NCI-H187 (cell line): ENCODE measurements at places on chromosomes 2 and 18.

DNA sequence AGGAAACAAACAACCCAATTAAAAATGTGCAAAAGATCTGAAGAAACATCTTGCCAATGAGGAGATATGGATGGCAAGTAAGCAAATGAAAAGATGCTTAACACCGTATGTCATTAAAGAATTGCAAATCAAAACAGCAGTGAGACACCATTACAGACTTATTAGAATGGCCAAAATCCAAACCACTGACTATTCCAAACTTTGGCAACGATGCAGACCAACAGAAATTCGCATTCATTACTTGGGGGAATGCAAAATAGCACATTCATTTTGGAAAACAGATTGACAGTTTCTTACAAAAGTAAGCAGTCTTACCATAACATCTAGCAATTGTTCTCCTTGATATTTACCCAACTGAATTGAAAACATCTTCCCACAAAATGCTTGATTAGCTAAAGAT is 1118.7 kb downstream of the SUCLG1 start:
- DNase-seq: no peak

- DNase-seq: no peak
Measured at GRCh38 chr2:135337071-135337470, 193.9 kb downstream of the ZRANB3 start.

DNA sequence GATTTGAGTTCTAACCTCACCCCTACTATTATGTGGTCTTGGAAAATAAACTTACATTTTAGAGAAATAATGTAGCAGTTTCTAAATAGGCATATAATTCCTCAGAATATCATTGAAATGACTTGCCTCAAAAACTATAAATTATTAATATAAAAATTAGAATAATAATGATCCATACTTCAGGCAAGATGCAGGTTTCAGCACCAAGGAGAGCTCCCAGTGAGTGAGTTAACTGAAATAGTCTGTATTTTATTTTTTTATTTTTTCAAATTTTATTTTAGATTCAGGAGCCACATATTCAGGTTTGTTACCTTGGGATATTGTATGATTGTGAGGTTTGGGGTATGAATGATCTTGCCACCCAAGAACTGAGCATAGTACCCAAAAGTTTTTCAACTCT is 472.2 kb upstream of the DCC start:
- no peak for DNase-seq

DNA sequence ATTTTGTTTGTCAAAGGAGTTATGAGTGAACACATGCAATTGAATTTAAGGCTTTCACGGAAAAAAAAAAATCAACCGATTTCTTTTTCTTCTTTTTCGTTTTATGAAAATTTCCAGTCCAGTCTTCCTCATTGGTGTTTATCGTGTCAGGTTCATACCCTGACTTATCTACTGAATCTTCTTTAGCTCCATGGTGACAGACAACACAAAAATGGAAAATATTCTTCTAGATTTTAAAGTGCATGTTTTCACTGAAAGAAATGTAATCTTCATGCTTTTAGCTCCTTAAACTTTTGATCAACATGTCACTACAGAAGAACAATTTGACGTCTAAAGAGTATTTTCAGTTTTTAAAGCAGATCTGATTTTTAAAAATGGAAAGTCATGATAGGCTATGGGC is 14.7 kb downstream of the KCNE4 start:
- no peak for DNase-seq

DNA sequence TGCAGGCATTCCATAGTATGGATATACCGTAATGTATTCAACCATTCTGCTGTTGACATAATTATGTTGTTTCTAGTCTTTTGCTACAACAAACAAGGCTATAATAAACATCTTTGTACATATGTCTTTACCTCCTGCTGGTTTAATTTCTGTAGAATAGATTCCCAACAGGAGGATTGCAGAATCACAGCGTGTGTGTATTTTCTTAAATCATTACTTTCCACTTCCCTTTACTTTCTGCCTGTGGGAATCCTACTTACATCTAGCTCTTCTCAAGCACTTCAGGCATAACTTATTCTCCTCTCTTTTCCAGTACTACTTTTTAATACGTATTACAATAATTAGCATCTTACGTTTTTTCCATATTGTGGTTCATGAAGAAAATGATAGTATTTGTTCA is 13.0 kb upstream of the RIOK3 start:
- DNase-seq: no peak

GRCh38 chr2:179974761-179975160 is 32.3 kb downstream of the CWC22 start:
- no peak for DNase-seq

DNA sequence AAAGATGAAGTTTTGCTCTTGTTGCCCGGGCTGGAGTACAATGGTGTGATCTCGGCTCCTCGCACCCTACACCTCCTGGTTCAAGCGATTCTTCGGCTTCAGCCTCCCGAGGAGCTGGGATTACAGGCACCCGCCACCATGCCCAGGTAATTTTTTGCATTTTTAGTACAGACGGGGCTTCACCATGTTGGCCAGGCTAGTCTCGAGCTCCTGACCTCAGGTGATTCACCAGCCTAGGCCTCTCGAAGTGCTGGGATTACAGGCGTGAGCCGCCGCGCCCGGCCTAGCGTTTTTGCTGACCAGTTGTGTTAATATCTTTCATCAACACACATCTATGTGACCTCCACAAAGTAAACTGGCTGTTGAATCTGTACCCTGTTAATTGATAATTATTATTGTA is 49.4 kb upstream of the KLHL14 start:
- no peak for DNase-seq

- no peak for DNase-seq
Measured at GRCh38 chr2:108949316-108950239, 39.4 kb downstream of the EDAR start.

DNA sequence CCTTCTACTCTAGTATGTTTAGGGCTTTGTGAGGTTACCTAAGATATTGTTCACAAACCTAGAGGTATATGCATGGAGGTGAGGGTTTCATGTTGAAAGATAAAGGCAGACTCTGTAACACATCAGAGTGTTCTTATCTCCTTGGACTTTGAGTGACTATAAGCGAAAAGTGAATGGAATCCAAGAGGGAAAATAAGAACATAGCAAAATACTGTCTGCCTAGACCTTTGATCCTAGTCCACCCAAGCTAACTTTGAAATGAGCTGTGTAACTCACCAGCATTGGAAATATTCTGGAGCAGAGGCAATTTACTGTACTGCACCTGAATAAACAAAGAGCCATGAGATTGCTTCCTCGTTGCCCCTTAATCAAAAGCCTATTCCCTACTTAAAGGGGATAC is 28.2 kb upstream of the GALNT1 start:
- no peak for DNase-seq

- DNase-seq: no peak
Measured at GRCh38 chr2:241763551-241764274, 12.9 kb upstream of the GAL3ST2 start.

DNA sequence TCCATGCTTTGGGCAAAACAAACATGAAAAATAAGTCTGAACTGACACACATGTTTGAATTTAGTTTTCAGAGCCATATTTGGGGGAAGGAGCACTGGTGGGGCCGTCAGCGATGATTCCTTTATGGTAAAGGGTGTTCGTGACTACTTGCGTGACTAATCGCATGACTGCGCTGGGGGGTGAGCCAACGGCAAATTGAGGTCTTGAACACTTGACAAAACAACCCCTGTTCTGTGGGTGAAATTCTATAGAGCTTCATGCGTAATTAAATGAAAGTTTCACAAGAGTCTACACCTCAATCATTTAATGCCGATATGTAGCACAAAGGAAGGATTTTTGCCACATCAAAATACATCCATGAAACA is 127.5 kb upstream of the CYP1B1 start:
- DNase-seq: no peak

GRCh38 chr2:173350383-173350782 is 4.3 kb upstream of the CDCA7 start:
- no peak for DNase-seq

GRCh38 chr18:1133541-1133940 is 228.9 kb downstream of the ADCYAP1 start:
- no peak for DNase-seq

GRCh38 chr2:47354013-47354847 is 48.7 kb upstream of the MSH2 start:
- no peak for DNase-seq

DNA sequence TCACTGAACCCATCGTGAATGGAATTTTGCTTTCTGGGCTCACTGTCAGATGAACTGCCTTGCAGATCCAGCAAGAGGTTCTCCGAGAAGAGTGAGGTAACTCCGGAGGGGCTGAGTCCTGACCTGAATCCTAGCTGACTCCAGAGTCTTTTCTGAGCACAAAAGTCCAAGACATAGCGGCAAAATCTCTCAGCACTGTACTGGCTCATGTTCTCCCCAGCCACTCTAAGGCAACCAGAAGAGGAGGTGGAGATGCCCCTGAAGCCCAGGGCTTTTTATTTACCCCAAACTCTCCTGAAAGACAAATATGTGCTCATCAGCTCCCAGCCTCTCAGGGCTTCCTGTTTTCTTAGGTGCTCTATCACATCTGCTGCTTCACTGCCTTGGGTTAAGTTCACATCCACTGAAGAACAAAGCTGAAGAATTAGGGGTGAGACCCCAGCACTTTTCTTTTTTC is 221.8 kb downstream of the MREG start:
- no peak for DNase-seq

DNA sequence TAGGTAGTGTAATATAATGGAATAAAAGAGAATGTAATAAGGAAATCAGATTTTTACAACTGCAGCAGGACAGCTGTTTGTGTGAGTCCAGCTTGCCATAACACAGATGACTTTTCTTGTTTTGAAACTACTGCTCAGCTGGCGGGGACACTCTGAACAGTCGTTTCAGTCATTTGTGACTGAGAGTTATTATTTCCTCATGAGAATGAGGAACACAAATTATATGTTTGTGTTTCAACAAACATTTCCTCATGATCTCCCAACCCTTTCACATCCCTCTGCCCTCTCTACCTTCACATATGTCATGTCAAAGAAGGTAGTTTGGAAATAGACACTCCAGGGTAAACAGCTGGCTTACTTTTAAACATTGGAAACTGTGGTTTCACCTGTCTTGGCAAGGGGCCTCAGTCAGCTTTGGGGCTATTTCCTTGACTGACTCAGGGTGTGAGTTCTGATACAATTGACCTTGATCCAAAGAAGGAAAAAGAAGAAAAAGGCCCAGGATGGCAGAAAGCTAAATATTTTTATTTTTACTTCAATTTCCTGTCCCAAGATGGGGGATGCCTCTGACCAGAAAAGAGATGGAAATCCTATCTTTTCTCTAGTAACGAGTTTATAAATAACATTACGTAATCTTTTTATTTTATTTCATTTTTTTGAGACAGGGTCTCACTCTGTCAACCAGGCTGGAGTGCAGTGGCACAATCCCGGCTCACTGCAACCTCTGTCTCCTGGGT is 593 bp downstream of the SP140L start:
- no peak for DNase-seq

- no peak for DNase-seq
Measured at GRCh38 chr18:9260388-9261380, 73.9 kb upstream of the TWSG1 start.

- DNase-seq: no peak
Measured at GRCh38 chr2:154961676-154962075, 263.2 kb downstream of the KCNJ3 start.

DNA sequence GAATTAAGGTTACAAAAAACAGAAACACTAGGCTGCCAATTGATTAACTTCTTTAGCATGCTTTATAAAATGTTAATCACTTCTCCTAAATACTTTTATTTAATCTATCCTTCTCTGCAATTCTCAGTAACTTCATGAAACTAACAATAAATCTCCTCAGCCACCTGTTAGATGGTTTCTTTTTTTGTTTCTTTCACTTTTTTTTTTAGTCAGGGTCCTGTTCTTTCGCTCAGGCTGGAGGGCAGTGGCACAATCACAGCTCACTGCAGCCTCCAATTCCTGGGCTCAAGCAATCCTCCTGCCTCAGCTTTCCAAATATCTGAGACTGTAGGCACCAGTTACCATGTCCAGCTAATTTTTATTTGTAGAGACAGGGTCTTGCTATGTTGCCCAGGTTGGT is 213.4 kb upstream of the STK17B start:
- no peak for DNase-seq

DNA sequence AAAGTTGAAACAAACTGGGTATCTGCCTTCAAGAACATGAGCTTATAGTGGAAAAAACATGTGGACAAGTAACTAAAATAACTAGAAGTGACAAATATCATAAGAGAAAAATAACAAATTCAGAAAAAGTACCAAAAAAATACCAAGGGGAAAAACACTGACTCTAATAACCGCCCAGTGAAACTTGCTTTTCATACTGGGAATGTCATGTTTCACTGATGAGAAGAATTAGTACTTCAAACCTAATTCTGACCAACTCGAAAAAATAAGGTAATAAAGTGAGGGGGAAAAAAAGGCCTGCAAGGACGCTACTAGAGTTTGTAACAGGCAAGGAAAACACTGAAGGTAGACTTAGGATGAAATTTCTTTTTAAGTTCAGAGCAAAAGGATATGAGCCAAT is 83.6 kb downstream of the RTTN start:
- DNase-seq: no peak

GRCh38 chr18:73023975-73024374 is 156.2 kb upstream of the NETO1 start:
- no peak for DNase-seq

GRCh38 chr2:156787517-156787916 is 351.3 kb downstream of the GPD2 start:
- no peak for DNase-seq

- DNase-seq: no peak
Measured at GRCh38 chr18:24985586-24985985, 366.4 kb downstream of the ZNF521 start.

DNA sequence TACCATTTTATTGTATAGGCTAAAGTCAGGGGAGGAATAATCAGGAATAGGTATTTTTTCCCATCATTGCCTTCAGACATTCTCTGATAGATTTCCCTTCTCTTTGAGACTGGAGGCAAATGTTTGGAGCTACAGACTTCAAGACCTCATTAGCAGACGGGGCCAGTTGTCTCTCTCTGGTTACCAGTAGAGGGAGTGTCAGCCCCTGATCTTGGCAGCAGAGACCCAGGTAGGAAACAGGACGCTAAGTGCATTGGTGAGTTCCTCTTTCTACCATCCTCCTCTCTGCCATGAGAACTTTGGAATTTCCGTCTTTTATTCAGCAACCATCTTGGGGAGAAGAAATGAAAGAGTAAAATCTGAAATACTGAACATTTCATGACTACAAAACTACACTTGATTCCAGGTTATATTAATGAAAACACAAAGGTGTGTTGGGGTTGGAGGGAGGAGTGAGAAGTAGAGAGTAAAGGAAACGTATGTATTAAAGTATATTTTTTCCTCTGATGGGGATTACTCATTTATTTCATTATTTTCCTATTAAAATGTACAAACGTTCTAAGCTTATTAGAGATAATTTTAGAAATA is 186.2 kb upstream of the GCFC2 start:
- DNase-seq: no peak

GRCh38 chr18:63307551-63308200 is 11.9 kb downstream of the BCL2 start:
- DNase-seq: no peak

DNA sequence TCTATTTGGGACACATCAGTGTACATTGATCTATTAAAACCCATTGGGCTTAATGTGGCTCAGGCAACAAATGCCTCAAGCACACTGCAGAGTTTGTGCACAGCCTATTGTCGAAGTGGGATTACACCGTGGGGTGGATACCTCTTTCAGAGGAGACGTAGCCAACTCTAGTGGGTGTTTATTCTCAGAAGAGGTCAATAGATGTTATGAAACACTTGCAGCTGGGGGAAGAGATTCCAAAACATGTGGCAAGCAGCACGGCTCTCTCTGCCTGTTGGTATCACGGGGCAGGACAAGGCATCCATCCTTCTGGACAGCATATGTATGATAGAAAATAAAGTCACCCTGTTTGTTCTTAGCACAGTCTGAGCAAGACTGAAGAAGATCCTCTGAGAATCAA is 121.4 kb upstream of the COPS8 start:
- DNase-seq: no peak

- no peak for DNase-seq
Measured at GRCh38 chr2:129329574-129329973, 649.9 kb upstream of the RAB6C start.
